ENCODE measurements at places on chromosomes 12 and 14.

DNA sequence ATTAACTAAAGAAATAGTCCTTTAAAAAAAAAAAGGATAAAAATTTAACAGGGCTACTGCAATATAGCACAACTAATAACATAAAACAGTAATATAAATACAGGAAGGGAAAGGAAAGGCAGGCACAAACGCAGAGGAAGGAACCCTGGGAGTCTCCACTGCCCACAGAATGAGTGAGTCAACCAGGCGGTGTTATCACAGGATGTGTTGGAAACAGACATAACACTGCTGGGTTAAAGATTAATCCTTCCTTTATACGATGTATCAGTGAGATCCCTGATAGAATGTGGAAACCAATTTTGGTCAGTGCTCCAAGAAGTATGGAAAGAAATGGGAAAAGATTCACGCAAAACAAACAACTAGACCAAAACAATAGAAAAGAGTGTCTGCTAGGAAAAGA, 47.9 kb downstream of the FGD6 start:
- DNase-seq, result no peak

DNA sequence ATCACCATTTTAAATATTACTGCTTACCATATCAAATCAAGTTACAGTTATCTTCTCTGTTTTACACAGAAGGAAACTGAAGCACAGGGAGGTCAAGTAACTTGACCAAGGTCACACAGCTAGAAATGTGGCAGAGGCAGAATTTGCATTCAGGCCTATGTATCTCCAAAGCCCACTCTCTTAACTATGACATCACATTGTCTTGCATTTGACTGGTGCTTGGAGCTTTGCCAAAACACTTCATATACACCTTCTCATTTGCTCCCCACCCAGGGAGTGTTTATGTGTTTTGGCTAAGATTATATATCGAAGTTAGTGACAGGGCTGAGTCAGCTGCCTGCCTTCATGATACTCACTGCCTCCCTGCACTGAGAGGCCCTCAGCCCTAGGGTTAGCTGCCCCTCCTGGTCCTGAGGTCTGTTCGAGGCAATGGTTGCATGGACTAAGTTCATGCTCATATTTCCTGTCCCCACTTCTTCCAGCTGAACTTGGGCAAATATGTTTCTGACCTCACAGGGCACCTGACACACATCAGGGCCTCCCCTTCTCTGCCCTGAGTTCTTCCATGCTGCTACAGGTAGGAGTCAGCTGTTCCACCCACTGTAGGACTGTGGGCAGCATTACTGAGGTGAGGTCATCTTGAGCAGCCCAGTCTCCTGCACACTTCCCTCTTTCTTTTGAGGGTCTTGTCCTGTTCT, 1.8 kb downstream of the GALNT6 start:
- DNase-seq, result no peak

- DNase-seq, result no peak
Observed at GRCh38 chr14:56812364-56813141, 2.3 kb upstream of the OTX2 start.

- DNase-seq, result no peak
Observed at GRCh38 chr12:54028314-54029201, at the start of gene HOXC6. HOXC6 (plus strand) TSS chr12:54028440; CDS start chr12:54028522, 82 bp downstream.

- no peak for DNase-seq
Observed at GRCh38 chr14:85533861-85534291, 3.9 kb downstream of the FLRT2 start.

DNA sequence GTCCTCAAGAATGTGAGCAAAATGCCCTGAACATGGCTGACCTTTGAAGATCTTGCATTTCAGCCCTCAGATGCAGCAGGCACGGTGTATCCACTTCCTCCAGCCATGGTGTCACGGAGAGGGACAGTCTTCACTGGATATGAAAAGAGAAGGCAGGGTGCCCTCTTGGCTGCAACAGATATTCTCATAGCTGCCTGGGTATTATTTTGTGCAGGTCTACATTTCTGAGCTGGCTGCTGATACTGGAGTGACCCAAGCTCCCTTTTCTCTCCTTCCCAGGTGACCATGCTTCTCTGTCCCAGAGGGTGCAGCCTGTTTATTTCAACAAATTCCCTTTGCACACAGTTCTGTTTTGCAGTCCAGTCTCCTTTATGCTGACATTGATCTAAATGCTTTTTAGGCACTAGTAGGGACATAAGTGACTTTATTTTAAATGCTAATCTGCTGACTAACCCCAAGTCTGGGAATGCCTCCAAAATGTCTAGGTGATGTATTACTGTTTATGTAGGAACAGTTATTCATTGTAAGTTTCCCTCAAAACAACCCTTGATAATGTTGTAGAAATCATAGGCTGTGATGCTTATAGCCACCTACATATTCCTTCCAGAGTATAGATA, 17.4 kb upstream of the PYGL start:
- DNase-seq, result no peak

DNA sequence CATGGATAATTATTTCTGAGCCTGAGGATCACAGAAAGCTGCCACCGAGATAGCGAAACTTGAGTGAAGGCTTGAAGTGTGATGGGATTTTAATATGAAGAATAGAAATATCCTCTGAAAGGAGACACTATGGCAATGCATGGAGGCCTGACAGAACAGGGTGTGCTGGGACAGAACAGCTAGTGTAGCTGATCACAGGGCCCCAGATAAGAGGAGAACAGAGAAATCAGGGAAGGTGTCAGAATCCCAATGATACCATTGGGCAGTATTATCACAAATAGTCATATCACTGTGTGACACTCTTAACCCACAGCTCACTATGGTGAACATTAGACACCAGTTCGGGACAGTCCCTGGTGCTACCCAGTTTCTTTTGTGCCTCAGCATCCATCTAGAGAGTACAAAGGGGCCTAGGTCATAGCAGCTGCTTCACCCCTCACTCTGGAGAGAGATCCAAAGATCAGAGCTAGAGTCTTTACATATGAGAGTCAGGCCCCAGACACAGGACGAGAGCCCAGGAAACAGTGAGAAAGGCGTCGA, 506 bp upstream of the OR10P1 start:
- no peak for DNase-seq

- no peak for DNase-seq
Observed at GRCh38 chr12:84043355-84043754, 869.2 kb downstream of the SLC6A15 start.

GRCh38 chr12:70964867-70965510, 44.5 kb upstream of the PTPRR start:
- DNase-seq, result no peak
